ENCODE measurements at places on chromosomes 7 and 10.

DNA sequence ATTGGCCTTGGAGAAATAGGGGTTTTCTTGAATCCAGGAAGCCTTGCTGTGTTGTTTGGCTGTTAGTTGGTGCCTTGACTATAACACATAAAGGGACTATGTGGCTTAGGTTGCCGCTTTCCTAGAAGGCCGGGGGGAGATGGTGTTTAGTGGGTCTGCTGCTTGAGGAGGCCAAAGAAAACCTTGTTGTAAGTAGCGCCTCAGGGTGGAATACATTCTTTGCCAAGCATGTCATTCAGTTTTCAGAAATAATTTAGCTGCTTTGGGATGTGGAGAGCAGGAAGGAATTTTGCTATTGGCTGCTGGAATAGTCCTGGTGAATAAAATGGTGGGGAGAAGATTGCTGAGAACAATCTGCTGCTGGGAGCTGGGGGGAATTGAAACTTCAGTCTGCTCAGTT, 132.9 kb upstream of the WNT16 start:
- no peak for DNase-seq

DNA sequence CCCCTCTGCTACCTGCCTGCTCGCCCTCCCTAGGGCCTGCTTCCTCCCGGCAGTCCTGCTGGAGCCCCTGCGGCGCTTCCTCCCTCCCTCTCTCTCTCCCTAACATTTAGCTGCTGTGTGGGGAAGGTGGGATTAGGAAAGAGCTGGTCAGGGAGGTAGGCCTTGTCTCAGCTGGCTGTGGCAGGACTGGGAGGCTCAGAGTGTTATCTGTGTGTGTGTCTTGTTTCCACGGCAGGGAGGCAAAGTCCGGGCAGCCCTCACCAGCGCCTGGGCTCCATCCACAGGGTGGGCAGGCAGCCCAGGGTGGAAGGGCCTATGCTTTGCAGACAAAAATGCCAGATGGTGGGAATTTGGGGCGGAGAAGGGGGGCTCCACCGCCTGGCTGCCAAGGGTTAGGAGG, 105.7 kb downstream of the RPS24 start:
- no peak for DNase-seq

- no peak for DNase-seq
Measured at GRCh38 chr7:143048827-143049226, 3.3 kb upstream of the OR6V1 start.

- no peak for DNase-seq
Measured at GRCh38 chr10:122341141-122341810, 33.2 kb upstream of the PLEKHA1 start.

DNA sequence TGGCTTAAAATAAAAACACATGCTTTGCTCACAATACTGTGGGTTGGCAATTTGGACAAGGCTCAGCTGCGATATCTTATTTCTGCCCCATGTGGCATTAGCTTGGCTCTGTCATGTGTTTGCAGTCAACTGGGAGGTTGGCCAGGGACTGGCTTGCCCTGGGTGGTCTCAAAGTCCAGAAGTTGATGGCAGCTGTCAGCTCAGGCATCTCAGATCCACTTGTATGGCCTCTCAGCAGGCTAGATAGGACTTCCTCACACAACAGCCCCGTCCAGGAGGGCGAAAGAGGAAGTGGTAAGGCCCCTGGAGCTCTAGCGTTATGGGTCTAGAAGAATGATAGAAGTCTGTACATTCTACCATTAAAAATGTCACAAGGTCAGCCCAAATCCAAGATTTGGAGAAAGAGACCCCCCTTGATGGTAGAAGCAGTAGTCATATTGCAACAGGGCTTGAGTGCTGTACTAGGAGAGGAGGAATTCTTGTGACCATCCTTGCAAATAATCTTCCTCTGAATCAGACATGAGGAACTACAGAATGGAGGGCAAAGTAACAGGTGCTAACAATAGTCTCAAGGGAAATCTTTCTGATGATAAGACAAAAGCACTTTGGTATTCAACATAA, 166.2 kb downstream of the FAM107B start:
- no peak for DNase-seq

DNA sequence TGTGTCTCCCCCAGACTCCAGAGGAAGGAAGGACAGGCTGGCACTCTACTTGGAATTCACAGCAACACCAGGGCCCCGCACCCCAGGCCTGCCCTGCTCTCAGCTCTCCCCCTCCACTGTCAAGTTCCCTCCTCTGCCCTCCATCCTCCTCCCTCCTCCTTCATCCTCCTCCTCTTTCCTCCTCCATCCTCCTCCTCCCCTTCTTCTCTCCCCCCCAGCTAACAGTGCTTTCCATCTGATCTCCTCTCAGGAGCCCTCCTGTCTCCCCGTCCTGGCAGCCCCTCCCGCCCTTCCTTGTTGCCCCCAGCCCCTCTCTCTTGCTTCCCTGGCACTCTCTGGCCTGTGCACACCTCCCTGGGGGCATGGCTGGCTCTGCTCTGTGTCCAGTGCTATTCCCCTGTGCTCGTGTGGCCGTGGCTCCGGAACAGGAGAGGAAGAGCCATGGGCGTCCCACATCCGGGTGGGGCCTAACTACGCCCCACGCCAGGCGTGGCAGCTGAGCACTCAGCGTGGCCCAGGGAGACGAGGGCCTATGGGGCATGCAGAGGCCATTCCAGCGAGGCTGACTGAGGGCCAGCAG, 64.2 kb downstream of the PWWP2B start:
- no peak for DNase-seq

- DNase-seq, result no peak
Measured at GRCh38 chr7:111074071-111074747, 16.7 kb upstream of the LRRN3 start.

DNA sequence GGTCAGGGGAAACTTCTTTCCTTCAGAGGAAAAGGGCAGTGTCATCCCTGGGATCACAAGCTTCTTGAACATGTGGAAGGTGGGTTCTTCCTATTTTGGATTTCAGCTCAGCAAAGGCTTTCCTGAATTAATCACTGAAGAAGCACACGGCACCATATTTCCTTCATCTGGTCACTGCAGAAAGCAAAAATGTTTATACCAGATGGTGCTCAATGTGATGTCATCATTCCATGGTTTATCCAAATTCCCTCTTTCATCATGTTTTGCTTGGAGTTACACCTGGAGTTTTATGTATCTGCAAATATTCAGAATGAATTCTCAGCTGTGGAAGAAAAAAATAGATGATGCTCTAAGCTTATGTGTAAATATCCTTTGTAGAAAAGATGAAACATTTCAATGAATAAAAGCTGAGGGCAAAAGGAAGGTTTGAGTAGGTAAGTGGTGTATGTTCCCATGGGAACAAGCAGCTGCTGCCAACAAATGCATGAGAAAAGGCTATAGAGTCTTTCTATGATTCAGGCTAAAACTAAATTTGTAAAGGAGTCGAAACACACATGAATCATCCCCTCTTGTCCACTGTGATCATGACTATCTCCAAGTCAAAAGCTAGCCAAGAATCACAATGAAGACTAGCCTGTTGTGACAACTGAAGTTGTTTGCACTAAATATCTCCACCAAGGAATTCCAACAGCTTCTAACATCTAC, 26.9 kb upstream of the BPGM start:
- DNase-seq, result no peak

- no peak for DNase-seq
Measured at GRCh38 chr7:152597507-152597906, 78.4 kb downstream of the XRCC2 start.

Measured in NCI-H510A (cell line).